Camera-type eye (tissue), 1 donor: ENCODE measurements at places on chromosomes 12 and 14. TPM values are rescaled to one million over a fixed set of nuclear protein-coding genes. Genes with fewer than 3 reads are reported as not detected.

The SIRT4 gene
- total RNA-seq: 9.5 TPM

The LAG3 gene
- total RNA-seq: 0.60 TPM

The CCDC196 gene
- not detected for total RNA-seq

The MLXIP gene
- total RNA-seq: 17.8 TPM

The DTX3 gene
- 69.5 TPM for total RNA-seq

The GYS2 gene
- total RNA-seq: not detected

The CBLN3 gene
- 2.0 TPM for total RNA-seq
